ENCODE measurements at places on chromosomes 7 and 10.

- DNase-seq: no peak
These were observed 103.7 kb upstream of the HGF start for GRCh38 chr7:81873559-81873958.

GRCh38 chr7:134359787-134360432 is 43.2 kb upstream of the SLC35B4 start:
- no peak for DNase-seq

GRCh38 chr10:119253433-119254174 is 46.2 kb downstream of the GRK5 start:
- no peak for DNase-seq

GRCh38 chr10:110764793-110765512 is 106.8 kb upstream of the PDCD4 start:
- DNase-seq: no peak
